ENCODE measurements at places on chromosomes 5 and 9. TPM values are rescaled to one million over a fixed set of nuclear protein-coding genes. Genes with fewer than 3 reads are reported as not detected.

DNA sequence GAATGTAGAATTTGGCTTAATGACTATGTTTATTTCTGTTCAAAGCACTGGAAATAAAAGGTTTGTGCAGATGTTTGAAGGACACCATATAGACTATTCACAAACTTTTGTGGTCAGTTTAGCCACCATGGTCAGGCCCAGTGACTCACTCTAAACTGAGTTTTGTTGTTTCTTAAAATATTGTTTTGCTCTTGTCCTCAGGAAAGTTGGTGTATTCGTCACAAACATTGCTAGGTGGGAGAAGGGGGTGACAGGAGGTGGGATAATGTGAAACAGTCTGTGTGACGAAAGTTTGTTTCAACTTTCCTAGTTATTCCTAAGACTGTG is 35.0 kb upstream of the LIFR start:
- no peak for DNase-seq

DNA sequence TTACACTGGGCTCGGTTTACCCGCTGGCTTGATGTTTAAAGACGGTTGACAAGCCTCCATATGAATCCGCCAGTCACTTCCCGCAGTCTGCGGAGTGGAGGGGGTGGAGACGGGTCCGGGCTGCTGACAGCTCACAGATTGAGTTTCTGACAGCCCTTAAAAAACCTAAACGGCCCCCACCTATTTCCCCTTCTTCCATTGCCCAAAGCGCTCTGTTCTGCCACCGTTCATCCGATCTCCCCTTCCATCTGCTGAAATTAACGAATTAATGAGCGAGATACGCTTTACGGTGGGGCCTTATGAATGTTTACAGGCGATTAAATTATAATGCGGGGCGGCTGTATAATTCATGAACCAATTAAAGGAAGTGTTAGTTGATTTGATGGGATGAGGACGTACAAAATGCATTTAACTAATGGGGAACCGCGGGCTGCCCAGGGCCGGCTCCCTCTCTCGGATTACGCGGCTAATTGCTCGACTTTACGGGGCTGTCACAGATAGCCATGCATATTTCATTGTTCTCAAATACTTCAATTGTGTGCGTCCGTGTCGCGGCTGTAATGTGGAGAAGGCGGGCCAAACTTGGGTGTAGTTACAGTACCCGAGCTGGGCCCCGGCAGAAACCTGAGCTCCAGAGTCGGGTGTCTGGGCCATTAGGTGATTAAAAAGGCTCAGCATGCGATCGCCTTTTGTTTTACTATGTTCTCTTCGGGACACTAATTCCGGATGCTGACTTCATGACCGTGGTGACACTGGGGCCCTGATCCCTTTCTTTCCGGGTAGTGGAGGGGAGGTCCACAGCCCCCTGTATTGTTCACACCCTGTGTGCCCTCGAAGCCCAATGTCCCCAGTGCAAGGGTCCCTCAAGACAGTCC is 74.9 kb downstream of the GTF3C4 start:
- no peak for DNase-seq

DNA sequence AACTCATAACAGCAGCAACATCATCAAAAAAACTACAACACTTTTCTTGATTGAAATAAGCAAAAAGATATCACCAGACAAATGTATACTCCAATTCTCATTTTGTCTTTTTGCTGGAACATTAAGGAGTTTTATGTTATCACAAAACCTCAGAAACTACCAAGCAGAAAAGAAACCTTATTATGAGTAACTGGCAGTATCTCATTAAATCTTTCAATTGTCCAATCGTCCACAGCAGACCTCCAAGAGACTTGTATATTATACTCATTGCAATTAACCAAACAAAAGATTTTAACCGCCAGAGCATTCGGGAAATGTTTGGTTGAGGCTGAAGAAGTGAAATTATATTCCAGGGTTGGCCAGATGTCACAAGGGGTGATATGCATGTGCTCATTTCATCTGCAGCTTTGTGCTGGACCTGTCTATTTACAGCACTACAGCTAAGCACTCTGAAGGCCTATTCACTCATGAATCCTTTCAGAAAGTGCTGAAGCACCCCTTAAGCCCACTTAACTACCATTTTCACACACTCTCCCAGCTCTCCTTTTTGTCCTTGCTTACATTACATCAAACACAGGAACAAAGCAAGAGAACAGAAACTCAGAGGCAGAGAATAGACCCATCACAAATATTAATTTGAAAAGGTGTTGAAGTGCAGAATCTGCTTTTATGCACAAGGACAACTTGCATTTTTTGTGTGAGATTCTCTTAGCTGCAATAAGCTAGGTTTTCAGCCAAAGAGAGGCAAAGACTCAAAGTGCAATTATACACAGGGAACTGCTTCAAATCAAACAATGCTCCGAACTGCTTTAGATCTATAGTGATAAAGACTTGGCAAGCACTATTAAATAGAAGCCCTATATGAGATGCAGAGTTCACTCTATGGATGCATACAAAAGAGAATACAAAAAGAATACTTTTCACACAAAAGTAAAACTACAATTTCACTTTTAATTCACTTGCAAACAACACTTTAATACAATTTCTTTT is 150.4 kb upstream of the POU5F2 start:
- no peak for DNase-seq

CAMK4 gene
- 0.62 TPM for total RNA-seq

F12 gene
- 0.23 TPM for total RNA-seq

DNA sequence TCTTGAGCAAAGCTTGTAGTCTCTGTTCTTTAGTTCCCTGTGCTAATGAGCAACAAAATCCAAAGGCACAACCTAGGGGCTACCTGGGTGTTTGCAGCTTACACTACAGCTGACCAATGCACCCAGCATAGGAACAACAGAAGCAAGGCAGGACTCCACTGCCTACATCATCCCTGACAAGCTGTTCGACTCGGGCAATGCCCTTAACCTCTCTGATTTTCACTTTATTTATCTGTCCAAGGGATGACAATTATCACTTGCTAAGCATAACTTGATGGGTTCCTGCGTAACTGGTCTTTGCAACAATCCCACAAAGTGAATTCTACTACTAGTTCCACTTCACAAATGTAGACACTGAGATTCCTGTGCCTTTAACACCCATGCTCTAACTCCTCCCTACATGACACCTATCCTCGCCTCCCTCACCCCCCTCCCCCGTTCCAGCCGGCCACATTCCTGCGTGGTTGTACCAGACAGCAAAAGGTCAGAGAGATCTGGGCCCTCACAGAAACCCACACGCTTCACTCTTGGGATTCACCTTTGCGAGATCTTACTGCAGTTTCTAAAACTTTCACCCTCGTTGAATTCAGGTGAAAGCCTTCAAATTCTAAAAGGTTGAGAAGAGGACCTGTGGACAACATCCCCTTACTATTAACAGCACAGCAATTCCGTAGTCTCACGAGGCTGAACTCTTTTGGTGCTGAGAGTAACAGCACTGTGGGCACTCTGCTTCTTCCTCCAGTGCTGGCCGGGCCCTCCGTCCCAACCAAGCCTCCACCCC is 995 bp downstream of the IPPK start:
- DNase-seq: no peak

DNA sequence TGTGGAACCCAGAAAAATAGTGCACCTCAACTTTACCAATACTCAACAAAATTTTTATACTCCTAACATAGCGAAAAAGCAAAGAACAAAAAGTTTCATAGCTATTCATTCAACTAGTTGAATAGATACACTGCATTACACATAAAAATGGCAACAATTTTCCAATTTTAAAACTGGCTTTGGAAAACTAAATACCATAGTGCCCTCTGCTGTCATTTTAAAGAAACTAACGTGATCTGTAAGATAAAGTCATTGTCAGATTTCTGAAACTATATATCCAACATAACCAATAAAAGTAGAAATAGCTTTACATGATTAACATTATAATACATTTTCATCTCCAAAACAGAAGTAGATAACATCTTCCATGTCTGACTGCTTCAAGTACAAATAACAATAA is 31.6 kb downstream of the DTWD2 start:
- no peak for DNase-seq

GRCh38 chr5:2752821-2753439 is 1.5 kb upstream of the IRX2 start:
- DNase-seq: no peak

GRCh38 chr5:38997591-38997990 is 76.6 kb downstream of the RICTOR start:
- no peak for DNase-seq

DNA sequence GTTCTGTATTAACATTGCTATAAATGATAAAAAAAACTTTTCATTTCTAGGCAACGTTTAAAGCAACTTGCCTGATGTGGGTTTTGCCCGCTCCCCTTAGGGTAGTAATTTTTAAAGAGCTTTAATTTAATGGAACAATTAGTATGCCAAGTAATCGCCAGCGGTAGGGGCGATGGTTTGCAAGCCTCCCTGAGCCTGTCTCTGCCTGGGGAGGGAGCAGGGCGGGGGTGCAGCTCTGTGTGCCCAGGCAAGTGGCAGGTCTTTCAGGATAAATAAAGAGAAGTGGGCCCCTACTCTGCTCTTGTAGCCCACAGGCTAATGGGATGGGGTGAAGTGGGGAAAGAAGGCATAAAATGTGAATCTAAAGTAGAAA is 13.8 kb upstream of the TGFBI start:
- no peak for DNase-seq

GRCh38 chr5:40799258-40799657 is 1.1 kb upstream of the PRKAA1 start:
- no peak for DNase-seq

DNA sequence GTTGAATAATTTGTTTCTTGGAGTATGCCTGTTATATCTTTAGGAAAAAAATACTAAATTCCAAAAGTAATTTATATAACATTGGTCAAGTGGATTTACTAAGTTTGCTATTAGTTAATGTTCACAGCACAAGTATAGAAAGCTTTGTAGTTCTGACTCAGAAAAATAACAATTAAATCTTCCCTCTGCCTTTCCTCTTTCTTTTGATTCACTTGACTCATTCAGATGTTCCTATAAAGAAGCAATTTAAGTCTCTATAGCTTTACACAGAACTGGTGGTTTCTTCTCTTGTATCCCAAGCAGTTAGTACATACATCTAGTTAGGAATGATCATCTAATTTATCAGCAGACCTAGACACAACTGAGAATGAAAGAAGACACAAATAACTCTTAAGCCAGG is 4.5 kb upstream of the CDC42SE2 start:
- no peak for DNase-seq

GRCh38 chr5:32207355-32207634 is 33.2 kb upstream of the GOLPH3 start:
- DNase-seq: no peak

Measured in aorta (tissue), 5 donors.